Thyroid gland (tissue), 4 donors: ENCODE measurements at places on chromosomes 11 and 22.

GRCh38 chr11:87219266-87219665 is 181.5 kb downstream of the TMEM135 start:
- H3K27ac ChIP-seq, result no peak overlapping the region
- H3K4me1 ChIP-seq, result no peaks in the 10 kb centered on the region
- no peak for DNase-seq
- H3K27me3 ChIP-seq, result no peaks in the 10 kb centered on the region
- H3K36me3 ChIP-seq, result no peaks in the 10 kb centered on the region

DNA sequence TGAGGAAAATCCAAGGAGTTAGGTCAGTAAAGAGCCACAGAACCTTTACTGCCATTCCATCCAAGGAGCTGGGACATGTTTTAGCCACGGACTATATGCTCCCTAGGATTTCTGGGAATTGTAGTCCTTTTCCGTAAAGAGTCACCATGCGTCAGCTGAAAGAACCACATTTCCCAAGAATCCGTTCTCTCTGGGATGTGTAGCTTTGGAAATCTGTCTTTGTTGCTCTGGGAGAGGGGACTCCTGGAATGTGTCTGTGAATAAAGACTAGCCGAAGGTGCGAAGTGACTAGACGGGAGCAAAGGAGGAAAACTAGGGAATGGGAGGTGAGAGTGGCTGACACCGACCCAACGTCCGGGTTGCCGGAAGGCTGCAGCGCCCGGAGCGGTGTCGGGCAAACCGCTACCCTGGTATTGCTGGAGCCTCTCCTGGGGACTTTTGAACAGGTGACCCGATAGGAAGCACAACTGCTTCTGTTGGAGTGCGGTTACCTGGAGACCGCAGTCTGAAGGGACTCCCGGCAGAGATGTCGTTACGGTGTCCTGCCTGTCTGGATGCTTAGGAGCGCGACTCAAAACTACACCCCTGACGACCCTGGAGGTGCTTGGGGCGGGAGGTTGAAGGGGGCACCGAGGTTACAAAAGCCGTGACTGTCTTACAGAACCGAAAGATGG is at the start of gene IFTAP:
IFTAP (plus strand) TSS at position 187 of the 674 bp plus-strand sequence. CDS start 15,602 bp downstream, outside the sequence.
- peak; percentile 77 for DNase-seq
- H3K4me1 ChIP-seq, result peaks cover 7% of the 10 kb centered on the region
- peak within 1 kb of the TSS; percentile 83 for H3K4me3 ChIP-seq
- H3K27ac ChIP-seq, result peak within 1 kb of the TSS; percentile 69

GRCh38 chr11:2122907-2123627 is 16.1 kb downstream of the IGF2 start:
- H3K4me3 ChIP-seq, result no peak overlapping the region
- no peaks in the 10 kb centered on the region for H3K27me3 ChIP-seq
- DNase-seq, result no peak
- H3K36me3 ChIP-seq, result no peaks in the 10 kb centered on the region
- H3K27ac ChIP-seq, result no peak overlapping the region
- no peaks in the 10 kb centered on the region for H3K4me1 ChIP-seq

GRCh38 chr11:88680806-88681205 is 343.3 kb upstream of the CTSC start:
- no peaks in the 10 kb centered on the region for H3K27me3 ChIP-seq
- H3K36me3 ChIP-seq, result no peaks in the 10 kb centered on the region
- no peaks in the 10 kb centered on the region for H3K4me1 ChIP-seq
- no peak overlapping the region for H3K4me3 ChIP-seq

DNA sequence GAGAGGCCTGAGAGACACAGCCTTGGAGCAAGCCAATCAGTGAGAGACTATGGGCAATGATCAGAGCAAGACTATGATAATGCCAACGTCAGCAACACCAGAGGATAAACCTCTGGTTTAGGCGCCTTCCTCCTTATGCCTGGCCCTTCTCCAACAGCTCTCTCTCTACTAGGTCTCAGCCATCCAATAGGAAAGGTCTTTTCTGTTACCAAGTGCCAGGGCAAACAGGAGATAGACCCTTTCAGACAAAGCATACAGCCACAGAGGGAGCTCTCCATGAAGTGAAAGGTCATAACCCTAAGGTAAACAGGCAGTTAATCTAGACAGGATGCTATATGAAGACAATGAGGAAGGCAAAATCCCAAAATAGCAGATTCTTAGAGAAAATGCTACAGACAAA is 9.5 kb downstream of the STK33 start:
- no peaks in the 10 kb centered on the region for H3K27me3 ChIP-seq
- H3K36me3 ChIP-seq, result no peaks in the 10 kb centered on the region
- peaks cover 6% of the 10 kb centered on the region for H3K4me1 ChIP-seq
- no peak overlapping the region for H3K4me3 ChIP-seq

DNA sequence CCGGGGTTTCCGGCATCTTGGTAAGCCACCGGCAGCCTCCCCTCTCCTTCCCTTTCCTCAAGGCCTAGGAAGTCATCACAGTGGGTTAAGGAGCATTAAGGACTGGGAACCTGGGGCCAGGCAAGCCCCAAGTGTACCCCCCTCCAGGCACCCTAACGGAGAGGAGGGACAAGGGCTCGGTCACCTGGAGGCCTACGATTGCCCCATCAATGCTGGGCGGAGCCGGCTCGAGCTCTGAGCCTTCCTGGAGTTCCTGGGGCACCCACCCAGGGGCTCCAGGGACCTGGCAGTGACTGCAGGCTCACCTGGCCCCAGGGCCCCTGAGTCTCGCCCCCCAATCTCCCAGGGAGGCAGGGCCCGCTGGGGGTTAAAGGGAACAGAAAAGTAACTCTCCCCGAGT is 34.5 kb upstream of the EIF3D start:
- H3K36me3 ChIP-seq, result no peaks in the 10 kb centered on the region
- no peaks in the 10 kb centered on the region for H3K27me3 ChIP-seq
- no peak overlapping the region for H3K27ac ChIP-seq
- DNase-seq, result no peak

DNA sequence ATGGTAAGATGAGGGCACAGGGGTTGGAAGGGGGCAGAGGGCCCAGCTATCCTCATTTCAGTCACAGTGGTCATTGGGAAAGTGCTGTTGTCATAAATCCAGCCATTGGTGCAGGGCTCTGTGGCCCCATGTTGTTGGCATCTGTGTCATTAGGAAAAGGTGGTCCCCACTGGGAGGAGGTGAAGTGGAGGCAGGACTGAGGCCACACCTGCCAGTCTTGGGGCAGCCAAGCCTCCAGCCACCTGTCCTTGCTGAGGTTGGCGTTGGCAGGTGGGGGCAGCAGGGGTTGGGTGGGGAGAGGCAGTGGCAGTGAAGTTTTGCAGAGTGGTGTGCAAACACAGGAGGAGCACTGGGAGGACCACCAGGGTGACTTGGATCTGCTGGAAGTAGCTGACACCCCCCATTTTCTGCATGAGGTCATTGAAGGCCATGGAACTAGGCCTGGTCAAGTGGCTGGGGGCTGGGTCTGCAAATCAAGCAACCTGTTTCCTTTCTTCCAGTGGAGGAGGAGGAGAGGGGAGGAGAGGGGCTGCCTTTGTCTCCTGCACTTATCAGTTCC is 25.3 kb downstream of the SLC22A6 start:
- H3K4me1 ChIP-seq, result peaks cover 3% of the 10 kb centered on the region
- H3K27me3 ChIP-seq, result no peaks in the 10 kb centered on the region
- no peaks in the 10 kb centered on the region for H3K36me3 ChIP-seq
- H3K27ac ChIP-seq, result no peak overlapping the region
- DNase-seq, result no peak

DNA sequence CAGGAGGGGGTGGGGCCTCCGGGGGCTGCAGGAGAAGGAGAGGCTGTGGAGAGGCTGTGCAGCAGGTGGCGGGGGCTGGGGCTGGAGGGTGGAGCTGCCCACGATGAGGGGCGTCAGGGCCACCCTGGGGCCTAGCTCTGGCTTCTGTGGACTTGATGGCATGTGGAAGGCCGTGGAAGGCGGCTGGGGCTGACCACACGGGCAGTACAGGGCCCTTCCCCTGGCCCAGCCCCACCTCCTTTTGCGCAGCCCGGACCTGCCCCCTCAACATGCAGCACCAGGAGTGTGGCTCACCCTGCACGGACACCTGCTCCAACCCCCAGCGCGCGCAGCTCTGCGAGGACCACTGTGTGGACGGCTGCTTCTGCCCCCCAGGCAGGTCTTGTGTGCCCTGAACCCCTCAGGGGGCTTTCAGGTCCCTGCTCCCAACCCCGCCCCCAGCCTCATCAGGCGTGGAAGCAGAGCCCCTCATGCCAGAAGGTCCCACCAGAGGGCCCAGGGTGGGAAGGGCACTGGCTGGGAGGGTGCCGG is 6.1 kb downstream of the MUC5B start:
- H3K27me3 ChIP-seq, result no peaks in the 10 kb centered on the region
- no peak for DNase-seq
- H3K4me3 ChIP-seq, result no peak overlapping the region
- H3K27ac ChIP-seq, result no peak overlapping the region
- H3K4me1 ChIP-seq, result no peaks in the 10 kb centered on the region
- H3K36me3 ChIP-seq, result no peaks in the 10 kb centered on the region

- H3K4me1 ChIP-seq, result no peaks in the 10 kb centered on the region
- H3K36me3 ChIP-seq, result no peaks in the 10 kb centered on the region
- H3K27ac ChIP-seq, result no peak overlapping the region
- no peak for DNase-seq
- no peaks in the 10 kb centered on the region for H3K27me3 ChIP-seq
Observed at GRCh38 chr11:35211952-35212351, 73.0 kb downstream of the CD44 start.

GRCh38 chr11:126636911-126637794 is 281.7 kb downstream of the ST3GAL4 start:
- H3K27ac ChIP-seq, result no peak overlapping the region
- no peaks in the 10 kb centered on the region for H3K4me1 ChIP-seq
- no peaks in the 10 kb centered on the region for H3K36me3 ChIP-seq
- no peaks in the 10 kb centered on the region for H3K27me3 ChIP-seq
- H3K4me3 ChIP-seq, result no peak overlapping the region

DNA sequence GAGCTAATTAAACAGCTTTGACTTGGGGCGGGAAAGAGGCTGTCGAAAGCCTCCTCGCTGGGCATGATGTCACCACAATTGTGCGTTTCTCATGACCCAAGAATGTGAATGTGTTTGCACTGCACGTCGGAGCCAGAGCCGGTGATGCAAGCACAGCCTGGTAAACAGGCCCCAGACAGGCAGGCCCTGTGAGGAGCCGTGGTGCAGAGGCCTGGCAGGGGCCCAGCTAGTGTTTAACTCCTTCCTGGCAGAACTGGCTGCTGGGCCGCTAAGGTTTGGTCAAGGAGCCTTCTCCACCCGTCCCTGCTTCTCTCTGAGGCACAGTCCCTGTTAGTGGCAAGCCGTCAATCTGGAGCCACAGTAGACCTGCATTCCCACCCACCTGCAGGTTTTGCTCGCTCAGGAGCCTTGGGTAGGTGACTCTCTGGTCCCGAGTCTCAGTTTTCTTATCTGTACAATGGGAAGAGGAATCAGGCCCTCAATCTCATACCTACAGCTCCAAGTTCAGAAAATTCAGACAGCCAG is 25.4 kb upstream of the SMTN start:
- H3K4me3 ChIP-seq, result no peak overlapping the region
- no peaks in the 10 kb centered on the region for H3K36me3 ChIP-seq
- H3K27me3 ChIP-seq, result no peaks in the 10 kb centered on the region
- H3K4me1 ChIP-seq, result peaks cover 6% of the 10 kb centered on the region
- peak; percentile 91 for DNase-seq
- H3K27ac ChIP-seq, result no peak overlapping the region

DNA sequence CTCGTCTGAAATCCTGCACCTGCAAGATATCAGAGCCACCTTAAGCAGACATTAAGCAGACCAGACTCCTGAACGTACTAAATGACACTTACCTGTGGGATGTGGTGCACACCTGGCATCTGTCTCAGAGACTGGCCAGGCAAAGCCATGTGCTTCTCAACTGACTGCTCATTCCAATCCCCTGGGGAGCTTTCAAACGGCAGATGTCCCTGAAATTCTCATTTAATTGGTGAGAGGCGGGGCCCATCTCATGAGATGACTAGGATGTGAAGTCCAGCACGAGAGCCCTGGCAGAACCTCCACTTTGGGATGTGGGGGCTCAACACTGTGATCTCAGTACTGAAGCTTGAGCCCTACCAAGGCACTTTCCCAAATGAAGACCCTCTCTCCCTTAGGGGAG is 84.9 kb upstream of the HMGXB4 start:
- no peak overlapping the region for H3K27ac ChIP-seq
- H3K4me1 ChIP-seq, result no peaks in the 10 kb centered on the region
- no peaks in the 10 kb centered on the region for H3K36me3 ChIP-seq
- H3K4me3 ChIP-seq, result no peak overlapping the region

- H3K4me3 ChIP-seq, result no peak overlapping the region
- DNase-seq, result no peak
- H3K27me3 ChIP-seq, result no peaks in the 10 kb centered on the region
- H3K36me3 ChIP-seq, result no peaks in the 10 kb centered on the region
- H3K27ac ChIP-seq, result peak overlapping the region; percentile 21
Observed at GRCh38 chr11:86947541-86947940, 7.7 kb downstream of the FZD4 start.

GRCh38 chr11:44596525-44597276 is 31.2 kb downstream of the CD82 start:
- peaks cover 8% of the 10 kb centered on the region for H3K4me1 ChIP-seq
- H3K27ac ChIP-seq, result no peak overlapping the region
- H3K36me3 ChIP-seq, result no peaks in the 10 kb centered on the region
- DNase-seq, result no peak

DNA sequence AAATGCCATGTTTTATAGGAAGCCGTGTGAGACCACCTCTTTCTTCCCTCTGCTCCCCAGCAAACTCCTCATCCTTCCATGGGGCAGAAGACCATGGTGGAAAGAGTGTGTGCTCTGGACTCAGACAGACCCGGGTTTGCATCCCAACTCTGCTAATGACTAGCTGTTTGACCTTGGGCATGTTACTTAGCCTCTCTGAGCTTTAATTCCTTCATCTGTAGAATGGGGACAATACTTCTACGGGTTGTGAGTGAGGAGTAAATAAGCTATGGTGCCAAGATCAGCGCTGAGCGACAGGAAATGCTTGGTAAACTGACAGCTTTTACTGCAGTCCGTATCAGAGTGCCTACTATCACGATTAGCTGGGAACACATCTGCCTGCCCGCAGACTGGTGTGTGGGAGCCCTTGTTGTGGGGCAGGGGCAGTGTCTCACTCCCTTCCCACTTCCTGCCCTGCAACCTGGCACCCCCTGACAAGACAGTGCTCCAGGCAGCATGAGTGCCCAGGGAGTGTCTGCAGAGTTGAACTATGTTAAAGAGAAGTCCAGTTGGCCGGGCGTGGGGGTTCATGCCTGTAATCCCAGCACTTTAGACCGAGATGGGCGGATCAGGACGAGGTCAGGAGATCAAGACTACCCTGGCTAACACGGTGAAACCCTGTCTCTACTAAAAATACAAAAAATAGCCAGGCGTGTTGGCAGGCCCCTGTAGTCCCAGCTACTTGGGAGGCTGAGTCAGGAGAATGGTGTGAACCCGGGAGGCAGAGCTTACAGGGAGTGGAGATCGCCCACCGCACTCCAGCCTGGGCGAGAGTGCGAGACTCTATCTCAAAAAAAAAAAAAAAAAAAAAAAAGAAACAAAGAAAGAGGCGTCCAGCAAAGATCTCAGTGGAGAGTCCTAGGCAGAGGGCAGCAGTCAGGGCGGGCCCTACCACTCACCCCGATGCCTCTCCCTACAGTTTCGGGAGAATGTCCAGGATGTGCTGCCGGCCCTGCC is 2.2 kb downstream of the SEC14L2 start:
- H3K4me3 ChIP-seq, result no peak overlapping the region
- H3K27ac ChIP-seq, result no peak overlapping the region
- H3K27me3 ChIP-seq, result no peaks in the 10 kb centered on the region
- no peaks in the 10 kb centered on the region for H3K36me3 ChIP-seq
- H3K4me1 ChIP-seq, result peaks cover 13% of the 10 kb centered on the region

GRCh38 chr11:92633820-92634219 is 335.6 kb upstream of the MTNR1B start:
- no peak for DNase-seq
- no peaks in the 10 kb centered on the region for H3K36me3 ChIP-seq
- no peaks in the 10 kb centered on the region for H3K4me1 ChIP-seq
- no peaks in the 10 kb centered on the region for H3K27me3 ChIP-seq

- no peaks in the 10 kb centered on the region for H3K27me3 ChIP-seq
- no peaks in the 10 kb centered on the region for H3K36me3 ChIP-seq
- peak overlapping the region; percentile 24 for H3K27ac ChIP-seq
- DNase-seq, result no peak
Observed at GRCh38 chr22:17063411-17064106, 21.2 kb upstream of the IL17RA start.
